M059J (cell line): ENCODE measurements at places on chromosomes 2 and 18.

GRCh38 chr2:15584767-15585469 is 6.8 kb upstream of the DDX1 start:
- peak; percentile 15 for DNase-seq

DNA sequence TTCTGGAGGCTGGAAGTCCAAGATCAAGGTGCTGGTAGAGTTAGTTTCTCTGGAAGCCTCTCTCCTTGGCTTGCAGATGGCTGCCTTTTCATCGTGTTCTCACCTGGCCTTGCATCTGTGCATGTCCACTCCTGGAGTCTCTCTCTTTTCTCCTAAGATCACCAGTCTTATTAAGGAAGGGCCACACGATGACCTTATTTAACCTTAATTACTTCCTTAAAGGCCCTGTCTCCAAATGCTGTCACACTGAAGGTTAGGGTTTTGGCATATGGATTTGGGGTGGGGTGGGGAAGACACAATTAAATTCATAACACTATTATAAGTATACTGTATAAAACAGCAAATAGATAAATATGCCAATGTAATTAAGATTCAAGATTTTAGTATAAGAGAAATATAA is 402.4 kb upstream of the HS6ST1 start:
- DNase-seq = no peak

- peak; percentile 51 for DNase-seq
Measured at GRCh38 chr18:23406271-23406787, 46.8 kb upstream of the RIOK3 start.

- peak; percentile 38 for DNase-seq
Measured at GRCh38 chr2:173990970-173991819, 26.0 kb upstream of the SP3 start.

DNA sequence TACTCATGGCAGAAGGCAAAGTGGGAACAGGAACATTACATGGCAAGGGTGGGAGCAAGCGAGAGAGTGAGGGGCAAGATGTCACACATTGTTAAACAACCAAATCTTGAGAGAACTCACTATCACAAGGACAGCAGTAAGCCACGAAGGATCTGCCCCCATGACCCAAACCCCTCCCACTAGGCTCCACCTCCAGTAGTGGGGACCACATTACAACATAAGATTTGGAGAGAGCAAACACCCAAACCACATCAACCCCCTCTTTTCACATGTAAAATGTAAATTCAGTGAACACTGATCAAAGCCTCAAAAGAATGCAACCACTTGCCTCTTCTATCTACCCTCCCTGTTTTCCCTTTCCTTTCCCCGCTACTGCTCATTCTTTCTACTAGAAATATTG is 43.6 kb upstream of the TNP1 start:
- no peak for DNase-seq

GRCh38 chr2:17035010-17035409 is 369.4 kb upstream of the CYRIA start:
- peak; percentile 17 for DNase-seq

DNA sequence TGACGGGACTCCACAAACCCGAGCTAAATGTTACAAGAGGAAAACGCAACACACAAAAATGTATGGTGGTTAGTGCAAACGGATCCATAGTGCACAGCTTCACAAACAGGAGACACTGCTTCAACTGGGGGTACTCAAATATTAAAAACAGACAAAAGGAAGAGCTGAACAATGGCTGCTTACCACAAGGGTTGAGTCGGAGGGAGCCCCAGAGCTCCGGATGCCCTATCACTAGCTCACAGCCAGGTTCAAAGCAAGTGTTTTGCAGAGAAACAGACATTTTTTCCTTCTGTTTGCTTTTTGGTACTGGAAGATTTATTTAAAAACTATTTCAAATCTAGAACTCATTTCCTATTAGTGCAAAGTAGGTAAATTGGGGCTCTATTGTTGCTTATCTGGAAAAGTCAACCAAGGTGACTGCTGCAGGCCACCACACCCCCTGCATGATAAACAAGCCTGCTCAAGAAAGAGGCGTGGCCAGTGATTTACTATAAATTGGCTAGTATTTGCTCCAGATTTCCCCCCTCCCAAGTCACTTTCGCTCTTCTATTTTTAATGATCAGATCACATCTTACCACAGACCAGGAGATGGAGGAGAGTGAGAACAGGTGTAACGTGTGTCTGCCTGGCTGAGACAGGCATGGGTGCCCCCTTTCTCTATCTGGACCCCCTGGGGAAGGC is 46.5 kb downstream of the ZAP70 start:
- no peak for DNase-seq

- peak; percentile 7 for DNase-seq
Measured at GRCh38 chr2:156115338-156115737, 217.2 kb downstream of the NR4A2 start.

DNA sequence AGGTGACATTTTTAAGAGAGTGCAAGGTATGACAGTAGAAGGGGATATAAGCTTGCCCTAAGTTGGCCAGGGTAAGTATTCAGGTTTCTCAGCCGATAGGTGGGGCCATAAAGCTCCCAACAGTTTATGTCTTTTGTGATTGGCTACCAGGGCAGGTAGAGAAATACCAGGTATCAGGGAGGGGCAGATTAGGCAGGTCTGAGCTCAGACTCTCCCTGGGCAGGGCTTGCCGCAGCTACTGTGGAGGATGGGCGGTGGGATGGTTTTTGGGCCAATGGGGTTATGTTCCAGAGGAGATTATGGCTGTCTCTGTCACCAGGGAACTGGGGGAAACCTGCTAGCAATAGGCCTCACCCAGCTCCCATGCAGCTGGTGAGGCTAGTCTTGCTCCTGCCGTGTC is 211.6 kb downstream of the PTH2R start:
- no peak for DNase-seq

DNA sequence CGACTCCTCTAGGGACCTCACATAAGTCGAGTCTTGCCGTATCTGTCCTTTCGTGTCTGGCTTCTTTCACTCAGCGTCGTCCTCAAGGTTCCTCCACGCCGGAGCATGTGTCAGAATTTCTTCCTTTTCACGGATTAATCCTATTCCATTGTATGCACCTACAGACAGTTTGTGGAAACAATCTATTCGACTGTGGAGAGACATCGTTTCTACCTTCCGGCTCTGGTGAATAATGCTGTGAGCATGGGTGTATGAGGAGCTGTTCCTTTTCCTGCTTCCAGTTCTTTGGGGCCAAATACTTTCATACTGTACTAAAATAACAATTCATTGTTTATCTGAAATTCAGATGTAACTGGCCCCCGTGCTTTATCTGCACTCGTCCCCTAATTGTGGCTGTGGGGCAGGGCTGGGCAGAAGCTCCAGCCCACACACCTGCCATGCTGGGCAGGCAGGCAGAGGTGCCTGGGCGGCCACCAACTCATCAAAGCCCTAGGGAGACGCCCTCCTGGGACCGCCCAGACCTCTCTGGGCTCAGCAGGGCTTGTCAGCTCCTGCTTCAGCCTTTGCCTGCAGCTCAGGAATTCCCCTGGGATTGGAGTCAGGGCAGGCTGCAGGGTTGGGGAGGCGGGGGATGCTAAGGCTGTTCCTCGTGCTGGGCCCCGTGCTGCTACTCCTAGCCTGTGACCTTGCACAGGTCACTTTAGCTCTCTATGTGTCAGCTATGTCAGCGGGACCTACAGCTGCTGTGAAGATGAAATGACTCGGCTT is 14.5 kb downstream of the GPC1 start:
- no peak for DNase-seq

- DNase-seq = peak; percentile 31
Measured at GRCh38 chr2:111678651-111679050, 205.3 kb downstream of the ANAPC1 start.

GRCh38 chr2:158948964-158949699 is 19.3 kb upstream of the TANC1 start:
- no peak for DNase-seq

GRCh38 chr2:234770031-234770506 is 181.7 kb upstream of the SH3BP4 start:
- DNase-seq = peak; percentile 75
